ENCODE measurements at places on chromosomes 1 and 21. TPM values are rescaled to one million over a fixed set of nuclear protein-coding genes. Genes with fewer than 3 reads are reported as not detected.

C1QTNF12 gene
- 0.76 TPM for total RNA-seq

BCL2L15 gene
- total RNA-seq = 0.23 TPM

KRTAP13-2 gene
- total RNA-seq = not detected

MMEL1 gene
- total RNA-seq = 0.15 TPM

LCE1B gene
- total RNA-seq = not detected

HAPLN2 gene
- total RNA-seq = not detected

LRRC53 gene
- total RNA-seq = not detected

CCDC27 gene
- not detected for total RNA-seq

WDR64 gene
- not detected for total RNA-seq

TBX15 gene
- not detected for total RNA-seq
